Keratinocyte (primary cell): ENCODE measurements at places on chromosomes 5 and 9. TPM values are rescaled to one million over a fixed set of nuclear protein-coding genes. Genes with fewer than 3 reads are reported as not detected.

Gene ALDH1A1
- polyA plus RNA-seq: 0.08 to 0.32 TPM in 2 of 3 replicates, not detected in the other

Gene FAM78A
- 0.25 to 1.1 TPM (median 0.33 TPM) in 3 replicates for polyA plus RNA-seq

Gene SPATA31C1
- polyA plus RNA-seq: not detected in 3 replicates

Gene COL5A1
- polyA plus RNA-seq: 3.1 to 5.6 TPM (median 4.9 TPM) in 3 replicates

Gene INPP5E
- 4.4 to 6.5 TPM (median 5.2 TPM) in 3 replicates for polyA plus RNA-seq

Gene WHRN
- polyA plus RNA-seq: 1.2 to 2.2 TPM (median 1.5 TPM) in 3 replicates

Gene MEIKIN
- not detected in 3 replicates for polyA plus RNA-seq

Gene MRPL50
- polyA plus RNA-seq: 11.0 to 24.0 TPM (median 17.4 TPM) in 3 replicates

GRCh38 chr9:124368692-124369091 lies 46.5 kb downstream of the PSMB7 start:
- H3K36me3 ChIP-seq: peaks cover 10% of the 10 kb centered on the region
- no peak overlapping the region for H3K27ac ChIP-seq
- H3K27me3 ChIP-seq: no peaks in the 10 kb centered on the region
- no peak for DNase-seq
- H3K4me3 ChIP-seq: no peak overlapping the region

DNA sequence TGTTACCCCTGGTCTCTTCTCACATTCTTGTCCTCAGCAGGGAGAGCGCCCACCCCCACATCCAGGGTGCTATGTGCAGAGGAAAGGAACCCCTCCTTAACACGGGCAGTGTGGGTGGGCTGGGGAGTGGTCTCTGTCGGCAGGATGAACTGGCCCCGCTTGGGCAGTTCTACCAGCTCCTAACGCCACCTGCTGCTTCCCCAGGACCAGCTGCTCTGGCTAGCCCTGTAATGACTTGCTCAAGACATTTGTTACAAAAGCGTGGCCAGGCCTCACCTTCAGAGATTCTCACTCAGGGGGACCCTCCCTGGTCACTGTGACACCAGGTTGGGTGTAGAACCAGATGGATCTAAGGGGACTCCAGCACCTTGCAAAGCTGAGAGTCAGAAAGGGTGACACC lies 82.4 kb downstream of the HMCN2 start:
- H3K27ac ChIP-seq: no peak overlapping the region
- H3K4me1 ChIP-seq: peaks cover 4% of the 10 kb centered on the region
- H3K36me3 ChIP-seq: no peaks in the 10 kb centered on the region
- no peak for DNase-seq

GRCh38 chr5:163248333-163248732 lies 189.1 kb upstream of the CCNG1 start:
- H3K4me1 ChIP-seq: no peaks in the 10 kb centered on the region
- H3K27me3 ChIP-seq: no peaks in the 10 kb centered on the region
- DNase-seq: no peak
- no peak overlapping the region for H3K4me3 ChIP-seq
- H3K27ac ChIP-seq: no peak overlapping the region

GRCh38 chr5:41656597-41656996 lies 146.2 kb upstream of the PLCXD3 start:
- no peak overlapping the region for H3K4me3 ChIP-seq
- H3K4me1 ChIP-seq: no peaks in the 10 kb centered on the region
- H3K27me3 ChIP-seq: no peaks in the 10 kb centered on the region
- H3K27ac ChIP-seq: no peak overlapping the region
- no peak for DNase-seq

DNA sequence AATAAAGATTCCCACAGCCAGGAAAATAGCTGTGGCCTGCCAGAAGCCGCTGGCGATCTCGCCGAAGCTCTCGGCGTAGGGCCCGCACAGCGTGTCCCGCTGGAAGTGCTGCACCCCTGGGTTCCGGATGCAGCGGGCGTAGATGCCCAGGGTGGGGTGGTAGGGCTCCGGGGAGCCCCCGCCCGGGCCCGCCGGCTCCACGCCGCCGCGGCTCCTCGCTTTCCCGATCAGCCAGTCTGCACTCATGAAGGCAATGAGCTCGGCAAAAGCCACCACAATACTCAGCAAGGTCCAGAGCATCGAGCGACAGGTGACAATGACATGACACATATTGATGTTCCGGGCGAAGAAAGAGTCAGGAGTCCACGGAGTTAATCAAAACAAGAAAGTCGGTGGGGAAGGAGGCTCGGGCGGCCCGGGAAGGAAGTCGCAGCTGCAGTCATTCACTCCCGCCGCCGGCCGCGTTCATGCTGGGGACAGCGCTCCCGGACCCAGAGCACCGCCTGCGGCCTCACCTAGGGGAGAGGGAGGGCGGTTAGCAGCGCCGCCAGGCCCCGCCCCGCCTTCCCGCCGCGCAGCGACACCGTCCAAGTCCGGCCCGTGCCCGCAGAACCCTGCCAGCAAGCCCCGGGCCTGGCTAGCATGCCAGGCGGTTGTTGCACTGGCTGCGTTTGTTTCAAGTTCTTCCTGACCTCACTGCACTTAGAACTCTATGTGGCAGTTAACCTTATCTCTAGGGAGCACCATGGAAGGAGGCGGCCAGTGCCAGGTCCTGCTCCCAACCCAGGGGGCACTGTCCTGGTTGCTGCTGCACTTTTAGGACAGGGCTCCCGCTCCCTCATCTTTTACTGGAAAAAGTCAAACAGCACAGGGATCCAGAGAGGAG lies 138.4 kb downstream of the LHFPL2 start:
- no peaks in the 10 kb centered on the region for H3K27me3 ChIP-seq
- no peak overlapping the region for H3K4me3 ChIP-seq
- DNase-seq: no peak
- H3K36me3 ChIP-seq: no peaks in the 10 kb centered on the region
- H3K27ac ChIP-seq: no peak overlapping the region
- H3K4me1 ChIP-seq: peaks cover 11% of the 10 kb centered on the region

- H3K27me3 ChIP-seq: no peaks in the 10 kb centered on the region
- no peak overlapping the region for H3K27ac ChIP-seq
- no peak overlapping the region for H3K4me3 ChIP-seq
- no peaks in the 10 kb centered on the region for H3K36me3 ChIP-seq
Measured at GRCh38 chr5:77380636-77381035, 111.5 kb downstream of the WDR41 start.

DNA sequence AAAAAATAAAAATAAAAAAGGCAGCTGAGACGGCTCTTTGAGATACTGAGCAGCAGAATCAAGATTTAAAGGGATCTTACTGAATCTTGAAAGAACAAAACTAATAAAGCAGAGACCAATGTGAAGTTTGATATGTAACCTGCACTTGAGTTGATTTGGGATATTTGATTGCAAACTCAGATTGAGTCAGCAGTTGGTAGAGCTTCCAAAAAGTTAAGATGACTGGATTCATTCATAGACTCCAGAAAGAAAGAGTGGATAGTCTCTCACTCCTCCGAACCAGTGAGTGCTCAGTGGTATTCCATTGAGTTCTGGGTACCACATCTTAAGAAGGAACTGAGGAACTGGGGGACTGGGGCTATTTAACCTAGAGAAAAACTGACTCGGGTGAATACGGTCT lies 52.7 kb upstream of the TESK1 start:
- H3K4me3 ChIP-seq: no peak overlapping the region
- H3K27me3 ChIP-seq: no peaks in the 10 kb centered on the region
- DNase-seq: no peak
- no peaks in the 10 kb centered on the region for H3K4me1 ChIP-seq

- DNase-seq: no peak
- no peak overlapping the region for H3K4me3 ChIP-seq
- peaks cover 52% of the 10 kb centered on the region for H3K27me3 ChIP-seq
- H3K36me3 ChIP-seq: no peaks in the 10 kb centered on the region
- no peak overlapping the region for H3K27ac ChIP-seq
- H3K4me1 ChIP-seq: peaks cover 4% of the 10 kb centered on the region
Measured at GRCh38 chr9:135083831-135084230, 3.6 kb upstream of the OLFM1 start.

GRCh38 chr5:35922468-35922867 lies 16.0 kb downstream of the CAPSL start:
- H3K36me3 ChIP-seq: no peaks in the 10 kb centered on the region
- no peak overlapping the region for H3K27ac ChIP-seq
- no peak overlapping the region for H3K4me3 ChIP-seq
- peaks cover 5% of the 10 kb centered on the region for H3K27me3 ChIP-seq
- peaks cover 10% of the 10 kb centered on the region for H3K4me1 ChIP-seq

- H3K4me3 ChIP-seq: no peak overlapping the region
- no peak for DNase-seq
- no peak overlapping the region for H3K27ac ChIP-seq
- no peaks in the 10 kb centered on the region for H3K27me3 ChIP-seq
- H3K36me3 ChIP-seq: no peaks in the 10 kb centered on the region
Measured at GRCh38 chr9:18791074-18791473, 241.9 kb downstream of the SAXO1 start.
